ENCODE measurements at places on chromosomes 2 and 18.

- DNase-seq, result no peak
Measured at GRCh38 chr2:35099342-35099741, 1256.2 kb upstream of the CRIM1 start.

DNA sequence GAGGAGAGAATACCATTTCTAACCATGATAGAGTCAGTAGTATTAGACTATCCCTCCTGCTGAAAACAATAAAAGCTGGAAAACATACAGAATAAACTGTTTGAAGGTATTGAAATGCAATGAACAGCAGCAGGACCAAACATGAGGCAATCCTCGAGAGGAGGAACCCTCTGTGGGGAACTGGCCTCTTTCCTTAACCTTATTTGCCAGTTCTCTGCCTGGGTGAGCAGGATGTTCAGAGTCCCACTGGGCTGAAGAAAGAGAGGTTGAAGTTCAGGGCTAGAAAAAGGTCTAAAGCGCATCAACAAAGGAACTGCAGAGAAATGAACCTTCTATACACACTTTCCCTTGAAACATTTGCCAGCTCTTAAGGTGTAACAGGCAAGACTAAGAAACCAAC is 79.8 kb upstream of the FHL2 start:
- DNase-seq, result no peak

GRCh38 chr2:127199223-127199622 is 20.9 kb downstream of the CYP27C1 start:
- no peak for DNase-seq

DNA sequence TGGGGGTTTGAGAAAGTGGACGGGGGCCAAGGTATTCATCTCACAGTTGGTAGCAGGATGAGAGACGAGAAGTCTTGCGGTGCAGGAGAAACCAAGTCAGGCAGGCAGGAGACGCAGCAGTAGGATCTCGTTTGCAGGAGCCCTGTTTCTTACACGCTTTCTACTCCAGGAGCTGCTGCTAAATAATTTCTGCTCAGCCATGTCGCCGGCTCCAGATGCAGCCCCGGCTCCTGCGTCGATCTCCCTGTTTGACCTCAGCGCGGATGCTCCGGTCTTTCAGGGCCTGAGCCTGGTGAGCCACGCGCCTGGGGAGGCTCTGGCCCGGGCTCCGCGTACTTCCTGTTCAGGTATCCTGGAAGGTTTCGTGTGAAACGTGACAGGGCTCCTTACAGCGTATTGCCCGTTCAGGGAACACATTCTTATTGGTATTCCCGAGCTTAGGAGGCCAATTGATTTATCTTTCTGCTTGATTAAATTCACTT is 494 bp downstream of the ANKZF1 start:
- DNase-seq, result peak; percentile 53

DNA sequence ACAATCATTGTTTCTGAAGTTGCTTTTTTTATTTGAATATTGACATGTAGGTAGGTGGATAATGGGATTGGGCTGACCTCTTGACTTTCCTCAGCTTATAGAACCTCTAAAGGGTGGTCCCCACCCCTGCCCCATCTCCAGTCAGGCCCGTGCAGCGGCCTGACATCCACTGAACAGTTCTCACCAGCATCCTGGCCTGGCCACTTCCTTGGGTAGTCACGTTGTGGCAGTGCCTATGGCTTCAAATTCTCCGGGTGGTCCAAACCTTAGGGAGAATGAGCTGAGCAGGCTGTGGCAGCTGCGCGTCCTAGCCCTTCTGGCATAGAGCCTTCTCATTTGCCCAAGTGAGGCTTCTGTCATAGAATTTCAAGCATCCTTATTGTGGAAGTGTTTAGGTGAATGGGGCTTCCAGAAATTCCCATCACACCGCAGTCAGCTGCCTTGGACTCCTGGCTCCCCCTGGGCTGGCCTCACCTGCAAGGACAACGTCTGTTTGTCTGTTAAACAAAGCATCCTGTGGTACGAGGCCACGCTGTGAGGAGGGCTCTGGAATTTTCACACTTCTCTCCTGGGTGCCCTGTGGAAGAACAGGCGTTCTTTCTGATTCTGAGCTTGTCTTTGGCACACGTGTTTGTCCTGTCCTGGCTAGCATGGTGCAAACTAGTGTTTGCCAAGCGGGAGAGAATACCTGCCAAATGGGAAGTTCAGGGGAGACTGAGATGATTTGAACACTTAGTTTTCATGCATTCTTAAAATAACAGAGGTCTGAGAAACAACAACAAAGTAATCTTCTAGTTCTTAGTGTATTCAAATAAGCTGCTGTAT is 31.8 kb upstream of the OTOS start:
- DNase-seq, result no peak

DNA sequence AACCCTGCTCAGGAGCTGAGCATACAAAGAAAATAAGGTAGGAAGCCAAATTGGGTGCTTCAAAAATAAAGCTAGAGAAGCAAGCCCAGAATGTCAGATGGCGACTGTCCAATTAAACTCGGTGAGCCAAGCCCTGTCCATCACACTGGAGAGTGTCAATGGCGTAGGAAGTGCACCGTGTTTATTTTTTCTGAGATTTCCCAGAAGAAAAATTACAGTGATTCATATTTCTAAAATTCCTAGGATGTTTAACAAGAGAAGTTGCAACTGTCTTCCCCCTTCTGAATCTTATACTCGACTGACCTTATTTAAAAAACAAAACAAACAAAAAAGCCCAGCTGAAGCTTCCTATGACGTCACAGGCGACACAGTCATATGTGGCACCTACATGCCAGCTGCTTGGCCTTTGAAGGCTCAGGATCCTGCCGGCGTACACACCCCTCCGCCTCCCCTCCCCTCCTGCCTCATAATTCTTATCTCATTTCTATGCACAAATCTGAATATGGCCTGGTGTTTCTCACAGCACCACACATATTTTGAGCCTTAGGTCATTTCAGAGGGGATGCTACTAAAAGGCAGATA is 60.8 kb downstream of the MBP start:
- no peak for DNase-seq

GRCh38 chr2:45169339-45170190 is 160.3 kb upstream of the SIX2 start:
- DNase-seq, result peak; percentile 62

DNA sequence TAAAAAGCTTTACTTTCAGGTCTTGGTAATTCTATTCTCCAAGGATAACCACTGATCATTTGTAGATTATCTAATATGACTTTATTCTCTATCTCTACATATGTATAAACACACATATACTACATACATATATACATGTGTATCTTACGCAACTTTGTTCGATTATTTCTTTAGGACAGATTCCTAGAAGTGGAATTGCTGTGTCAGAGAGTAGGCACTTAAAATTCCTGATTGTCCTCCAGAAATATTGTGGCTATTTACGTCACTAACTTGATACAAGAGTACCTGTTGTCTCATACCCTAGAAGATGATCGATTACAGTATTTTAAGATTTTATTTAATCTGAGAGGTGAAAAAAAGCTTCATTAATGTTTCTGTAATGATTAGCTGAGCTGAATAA is 57.9 kb downstream of the FAM98A start:
- DNase-seq, result no peak

- no peak for DNase-seq
Measured at GRCh38 chr2:9212010-9212635, 5.5 kb downstream of the ASAP2 start.

DNA sequence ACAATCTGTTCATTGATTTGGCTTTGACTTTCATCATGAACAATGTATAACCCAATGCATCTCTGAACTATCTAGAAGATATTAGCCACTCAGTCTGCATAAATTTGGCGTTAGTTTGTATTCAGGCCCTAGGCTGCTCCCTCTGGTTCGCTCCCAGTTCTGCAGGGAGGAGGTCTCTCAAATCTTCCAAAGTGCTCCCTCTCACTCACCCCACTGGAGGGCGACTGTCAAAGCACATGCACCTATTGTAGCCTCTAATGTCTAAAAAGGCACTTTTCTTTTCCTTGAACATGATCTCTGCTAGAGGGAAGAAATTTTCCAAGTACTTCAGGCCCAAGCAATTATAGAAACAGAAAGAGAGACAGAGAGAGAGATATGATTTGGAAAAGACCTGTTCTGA is 291.5 kb downstream of the TDRD15 start:
- no peak for DNase-seq

DNA sequence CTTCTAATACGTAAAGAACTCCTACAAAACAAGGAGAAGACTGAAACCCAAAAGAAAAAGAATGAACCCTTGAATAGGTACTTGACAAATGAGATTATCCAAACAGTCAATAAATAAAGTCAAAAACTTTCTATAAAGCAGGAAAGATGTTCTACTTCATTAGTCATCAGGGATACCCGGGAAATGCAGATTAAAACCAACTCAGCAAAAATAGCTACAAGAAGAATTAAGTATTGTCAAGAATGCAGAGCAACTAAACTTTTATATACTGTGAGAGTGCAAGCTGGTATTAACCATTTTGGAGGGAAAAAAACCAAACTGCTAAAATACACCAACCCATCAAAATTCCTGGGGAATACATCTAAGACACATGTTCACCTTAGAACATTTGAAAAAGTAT is 10.4 kb downstream of the TXNL1 start:
- DNase-seq, result no peak

GRCh38 chr2:33240178-33240577 is 236.3 kb upstream of the RASGRP3 start:
- DNase-seq, result no peak

DNA sequence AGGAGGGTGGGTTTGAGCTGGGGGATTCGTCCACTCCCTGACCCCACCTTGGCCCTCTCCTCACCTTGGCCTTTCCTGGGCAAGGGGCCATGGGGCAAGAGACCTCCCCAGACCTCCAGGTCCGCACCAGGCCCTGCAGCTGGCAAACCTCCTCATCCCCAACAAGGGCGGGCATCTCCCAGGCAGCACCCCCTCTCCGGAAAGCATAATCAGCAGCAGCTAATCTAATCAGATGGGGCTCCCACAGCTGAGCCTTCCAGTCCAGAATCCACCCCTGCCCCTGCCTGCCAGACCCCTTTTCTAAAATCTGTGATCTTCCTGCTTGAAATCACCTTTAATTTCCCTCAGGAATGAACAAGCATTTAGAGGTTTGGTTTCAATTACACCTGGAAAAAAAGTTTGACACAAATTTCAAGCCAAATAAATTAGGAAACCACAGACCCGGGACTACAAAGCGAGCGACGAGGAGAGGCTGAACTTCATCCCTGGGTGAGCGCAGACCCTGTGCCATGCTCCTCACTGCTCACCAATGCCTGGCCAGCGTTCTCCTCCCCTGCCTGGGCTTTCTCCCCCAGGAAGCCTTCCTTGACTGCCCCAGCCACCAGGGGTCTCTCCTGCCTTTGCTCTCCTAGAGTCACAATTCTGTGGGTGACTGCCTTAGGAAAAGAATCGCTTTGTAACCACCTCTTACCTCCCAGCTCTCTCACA is 143.0 kb upstream of the MYCN start:
- DNase-seq, result no peak

- no peak for DNase-seq
Measured at GRCh38 chr2:211534632-211535031, 978.2 kb downstream of the CPS1 start.

- DNase-seq, result no peak
Measured at GRCh38 chr2:199018826-199019225, 438.9 kb downstream of the SATB2 start.

DNA sequence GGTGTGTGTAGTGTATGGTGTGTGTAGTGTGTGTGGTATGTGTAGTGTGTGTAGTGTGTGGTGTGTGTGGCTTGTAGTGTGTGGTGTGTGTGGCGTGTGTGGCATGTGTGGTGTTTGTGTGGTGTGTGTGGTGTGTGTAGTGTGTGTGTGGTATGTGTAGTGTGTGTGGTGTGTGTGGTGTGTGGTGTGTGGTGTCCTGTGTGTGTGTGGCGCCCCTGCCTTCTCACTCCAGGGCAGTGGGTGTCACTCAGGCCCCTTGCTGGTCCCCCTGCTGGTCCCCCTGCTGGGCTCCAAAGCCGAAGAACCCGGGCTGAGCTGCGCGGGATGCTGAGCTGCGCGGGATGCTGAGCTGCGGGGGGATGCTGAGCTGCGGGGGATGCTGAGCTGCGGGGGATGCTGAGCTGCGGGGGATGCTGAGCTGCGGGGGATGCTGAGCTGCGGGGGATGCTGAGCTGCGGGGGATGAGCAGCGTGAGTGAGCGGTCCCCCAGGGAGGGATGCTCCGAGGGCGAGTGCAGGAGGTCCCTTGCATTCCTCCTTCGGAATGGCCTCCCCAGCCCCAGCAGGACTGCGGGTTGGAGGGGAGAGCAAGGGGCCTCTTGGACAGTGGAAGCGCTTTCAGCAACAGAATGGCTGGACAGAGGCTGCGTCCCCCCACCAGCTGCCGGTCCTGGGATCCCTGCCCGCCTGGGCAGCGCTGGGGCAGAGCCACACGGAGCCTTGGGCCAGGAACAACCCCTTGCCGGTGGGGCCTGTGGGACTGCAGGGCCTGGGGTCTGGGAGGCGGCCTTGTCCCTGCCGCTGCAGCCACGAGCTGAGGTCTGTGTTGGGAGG is 3.4 kb upstream of the RTP5 start:
- no peak for DNase-seq

GRCh38 chr2:126809340-126809739 is 89.3 kb upstream of the TEX51 start:
- no peak for DNase-seq

DNA sequence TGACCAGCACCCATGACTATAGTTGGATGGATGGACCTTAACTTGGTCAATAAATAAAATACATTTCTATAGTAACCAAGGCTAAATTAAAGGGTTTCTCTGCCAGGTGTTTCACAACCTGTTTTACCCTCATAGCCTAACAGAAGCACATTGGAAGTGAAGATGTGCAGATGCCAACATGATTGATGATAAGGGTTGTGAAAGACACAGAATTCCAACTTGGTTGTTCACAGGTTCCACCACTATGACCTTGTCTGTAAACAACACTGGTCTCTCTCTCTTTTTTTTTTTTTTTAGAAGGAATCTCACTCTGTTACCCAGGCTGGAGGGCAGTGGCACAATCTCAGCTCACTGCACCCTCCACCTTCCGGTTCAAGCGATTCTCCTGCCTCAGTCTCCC is 37.5 kb upstream of the PTH2R start:
- no peak for DNase-seq

- no peak for DNase-seq
Measured at GRCh38 chr2:38013158-38013752, 62.7 kb downstream of the CYP1B1 start.

DNA sequence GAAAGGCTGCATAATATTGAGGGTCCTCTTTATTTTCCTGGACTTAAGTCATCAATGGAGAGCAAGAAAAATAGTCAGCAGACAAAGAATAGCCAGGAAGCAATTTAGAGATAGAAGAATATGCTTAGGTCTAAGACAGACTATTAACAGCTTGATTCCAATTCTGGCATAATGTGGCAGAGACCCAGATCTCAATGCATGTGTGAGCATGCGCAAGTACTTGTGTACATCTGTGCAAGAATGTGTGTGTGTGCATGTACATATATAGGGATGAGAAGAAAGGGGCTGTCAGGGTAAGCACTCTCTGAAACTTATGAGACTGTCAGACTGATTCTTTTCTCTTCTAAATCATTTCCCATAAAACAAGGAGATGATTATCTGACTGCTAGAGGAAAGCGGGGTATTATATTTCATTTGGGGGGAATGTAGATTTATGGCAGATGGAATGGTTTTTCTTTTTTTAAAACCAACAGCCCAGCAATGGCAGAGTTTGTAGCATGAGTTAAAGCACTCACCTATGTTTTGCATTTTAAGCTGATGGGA is 381.3 kb upstream of the SPRED2 start:
- DNase-seq, result no peak

- DNase-seq, result no peak
Measured at GRCh38 chr18:42707080-42707479, 408.4 kb downstream of the RIT2 start.

GRCh38 chr2:231563378-231563961 is 29.2 kb upstream of the TEX44 start:
- DNase-seq, result peak; percentile 75

GRCh38 chr2:105329197-105329554 is 359 bp downstream of the TGFBRAP1 start:
- no peak for DNase-seq

- no peak for DNase-seq
Measured at GRCh38 chr2:229715895-229716507, 1.6 kb upstream of the DNER start.
